ENCODE measurements at places on chromosomes 4 and X.

DNA sequence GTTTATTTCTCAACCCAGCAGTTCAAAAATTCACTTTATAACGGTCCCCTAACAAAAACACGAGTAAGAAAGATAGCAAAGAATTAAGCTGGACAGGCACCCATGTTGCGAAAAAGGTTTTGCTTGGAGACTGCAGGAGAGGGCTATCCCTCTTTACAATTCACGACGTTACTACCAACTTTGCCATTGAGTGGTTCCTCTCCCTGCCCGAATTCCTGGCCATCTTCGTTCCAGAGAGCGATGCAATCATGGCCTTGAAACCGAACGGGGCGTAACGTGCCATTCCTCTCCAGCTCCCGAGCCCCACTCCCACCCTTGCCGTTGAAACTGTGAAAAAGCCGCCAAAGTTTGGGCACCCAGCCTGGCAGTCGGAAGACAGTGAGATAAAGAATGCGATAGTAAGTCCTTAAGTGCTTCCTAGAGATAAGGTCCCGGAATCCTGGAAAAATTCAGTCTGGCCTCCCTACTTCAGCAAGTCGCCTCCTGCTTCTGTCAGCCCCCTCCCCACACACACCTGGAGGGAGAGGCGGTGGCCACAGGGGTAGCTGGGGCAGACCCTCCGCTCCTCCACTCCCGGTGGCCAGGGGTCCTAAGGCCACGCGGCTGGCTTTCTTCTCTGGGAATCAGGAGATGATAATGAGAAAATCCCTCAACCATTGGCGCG is 65.2 kb downstream of the FBXO8 start:
- no peak for DNase-seq

DNA sequence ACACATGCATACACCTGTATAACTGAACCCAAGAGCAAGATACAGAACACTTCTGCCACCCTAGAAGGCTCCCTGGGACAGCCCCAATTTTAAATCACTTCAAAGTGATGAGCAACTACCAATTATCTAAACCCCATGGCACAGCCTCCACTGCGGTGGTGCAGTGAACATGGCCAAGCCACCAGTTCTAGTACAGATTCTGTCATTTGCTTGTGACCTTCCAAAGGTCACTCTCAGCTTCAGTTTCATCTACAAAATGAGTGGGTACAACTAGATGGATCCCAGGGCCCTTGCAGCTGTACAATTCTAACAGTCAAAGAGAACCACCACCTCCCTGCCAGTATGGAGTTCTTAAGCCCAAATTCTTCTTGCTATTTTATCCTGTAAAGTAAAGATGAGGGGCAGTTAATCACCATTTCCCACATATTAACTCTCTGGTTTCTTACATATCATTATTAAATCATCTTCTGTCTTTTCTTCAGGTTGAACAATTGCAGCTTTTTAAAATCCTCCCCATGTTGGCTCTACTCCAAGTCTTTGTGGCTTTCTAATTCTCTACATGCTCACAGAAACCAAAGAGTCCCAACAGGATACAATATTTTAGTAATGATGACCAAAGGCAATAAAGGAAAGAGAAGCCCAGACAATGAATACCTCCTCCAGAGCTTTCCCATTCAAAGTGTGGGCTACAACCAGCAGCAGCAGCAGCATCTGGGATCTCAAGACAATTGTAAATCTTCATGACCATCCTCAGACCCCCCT is 39.0 kb upstream of the GPM6B start:
- DNase-seq = no peak

GRCh38 chr4:88818631-88819470 is 121.2 kb upstream of the NAP1L5 start:
- DNase-seq = peak; percentile 81

- no peak for DNase-seq
Measured at GRCh38 chr4:30838331-30838730, 118.2 kb downstream of the PCDH7 start.

DNA sequence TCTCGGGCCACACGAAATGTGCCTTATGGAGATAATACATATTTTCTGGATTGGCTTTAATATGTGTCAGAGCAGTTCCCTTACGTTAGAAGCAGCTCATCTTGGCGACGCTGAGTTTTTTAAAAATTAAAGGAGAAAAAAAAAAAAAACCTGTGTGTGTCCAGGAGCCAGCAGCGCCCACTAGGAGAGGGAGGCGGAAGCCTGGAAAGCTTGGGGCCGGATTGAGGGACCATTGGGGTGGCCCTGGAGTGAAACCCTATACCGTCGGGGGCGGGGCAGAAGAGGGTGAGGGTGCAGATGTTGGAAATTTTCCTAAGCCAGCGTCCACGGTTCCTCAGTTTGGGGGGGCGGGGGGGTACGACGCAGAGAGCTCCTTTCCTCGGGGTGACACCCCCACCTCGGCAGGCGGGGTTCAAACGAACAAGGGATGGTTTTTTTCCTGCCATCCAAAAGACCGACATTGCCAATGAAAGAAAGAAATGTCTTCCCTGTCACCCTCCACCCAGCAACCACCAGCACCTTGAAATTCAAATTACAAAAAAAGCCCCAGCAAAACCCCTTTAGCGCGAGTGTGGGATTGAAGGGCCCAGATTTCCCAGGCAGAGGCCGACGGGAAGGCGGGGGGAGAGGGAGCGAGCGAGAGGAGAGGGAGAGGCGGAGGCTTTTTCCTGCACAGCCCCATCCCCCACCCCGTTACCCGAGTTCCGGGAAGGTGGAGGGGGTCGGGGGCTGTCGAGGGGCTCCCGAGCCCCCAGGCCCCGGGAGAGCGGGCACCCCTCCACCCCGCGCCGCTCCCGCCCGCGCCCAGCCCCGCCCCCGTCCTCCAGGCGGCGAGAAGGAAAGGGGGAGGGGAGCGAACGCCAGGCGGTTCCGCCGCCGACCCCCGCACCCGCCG is 859 bp downstream of the SMARCA1 start:
- peak; percentile 77 for DNase-seq

DNA sequence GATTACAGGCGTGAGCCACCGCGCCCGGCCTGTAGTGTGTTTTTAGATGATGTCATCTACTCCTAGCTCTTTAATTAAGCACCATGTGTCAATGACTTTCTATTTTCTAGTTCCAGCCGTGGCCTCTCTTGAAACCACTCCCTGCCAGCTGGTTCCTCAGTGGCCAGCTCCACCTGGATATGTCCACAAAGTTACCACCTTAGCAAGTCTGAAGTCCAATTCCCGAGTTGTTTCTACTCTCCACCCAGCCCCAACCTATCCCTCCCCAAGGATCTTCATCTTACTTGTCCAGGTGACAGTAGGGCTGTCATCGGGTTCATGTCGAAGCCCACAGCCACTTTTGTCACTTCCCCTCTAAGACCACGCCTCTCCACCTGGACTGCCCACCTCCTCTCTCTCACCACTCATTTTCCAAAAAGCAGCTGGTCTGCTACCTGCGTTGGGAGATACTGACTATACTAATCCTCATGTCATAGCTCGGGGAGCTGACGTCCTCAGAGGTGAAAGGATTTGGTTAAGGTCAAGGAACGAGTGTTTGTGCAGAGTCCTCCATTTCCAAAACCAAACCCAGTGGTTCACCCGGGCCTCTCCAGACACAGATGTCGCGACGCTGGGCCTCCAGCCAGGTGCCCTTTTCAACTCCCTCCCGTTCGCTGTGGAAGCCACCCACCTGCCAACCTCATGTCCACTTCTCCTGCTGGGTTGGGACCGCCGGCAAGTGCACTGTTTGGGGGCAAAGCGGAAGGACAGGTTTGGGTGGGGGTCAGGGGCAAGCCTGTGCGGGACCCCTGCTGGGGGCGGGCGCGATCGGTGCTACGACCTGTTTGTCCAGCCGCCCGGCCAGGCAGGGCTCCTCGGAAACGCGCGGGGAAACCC is 704 bp downstream of the FAM3A start:
- no peak for DNase-seq
